Endodermal cell (in vitro differentiated cells): ENCODE measurements at places on chromosomes 12 and 14. TPM values are rescaled to one million over a fixed set of nuclear protein-coding genes. Genes with fewer than 3 reads are reported as not detected.

DNA sequence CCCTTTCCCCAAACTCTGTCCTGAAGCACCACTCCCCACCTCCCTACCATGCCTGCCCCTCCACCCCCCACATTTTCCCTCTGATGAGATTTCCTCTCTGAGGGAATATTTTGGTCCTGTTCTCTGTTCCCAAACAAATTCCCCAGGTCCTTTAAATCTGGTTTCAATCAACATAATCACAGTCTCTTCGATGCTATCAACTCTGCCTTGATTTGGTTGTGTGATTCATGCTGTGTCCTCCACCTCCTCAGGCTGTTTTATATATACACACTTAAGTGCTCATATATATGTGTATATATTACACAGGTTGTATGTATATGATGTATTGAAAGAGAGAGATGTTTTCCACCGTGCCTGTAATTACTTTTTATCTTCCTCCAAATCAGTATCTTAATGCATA, 36.0 kb downstream of the NTF3 start:
- DNase-seq = no peak

DNA sequence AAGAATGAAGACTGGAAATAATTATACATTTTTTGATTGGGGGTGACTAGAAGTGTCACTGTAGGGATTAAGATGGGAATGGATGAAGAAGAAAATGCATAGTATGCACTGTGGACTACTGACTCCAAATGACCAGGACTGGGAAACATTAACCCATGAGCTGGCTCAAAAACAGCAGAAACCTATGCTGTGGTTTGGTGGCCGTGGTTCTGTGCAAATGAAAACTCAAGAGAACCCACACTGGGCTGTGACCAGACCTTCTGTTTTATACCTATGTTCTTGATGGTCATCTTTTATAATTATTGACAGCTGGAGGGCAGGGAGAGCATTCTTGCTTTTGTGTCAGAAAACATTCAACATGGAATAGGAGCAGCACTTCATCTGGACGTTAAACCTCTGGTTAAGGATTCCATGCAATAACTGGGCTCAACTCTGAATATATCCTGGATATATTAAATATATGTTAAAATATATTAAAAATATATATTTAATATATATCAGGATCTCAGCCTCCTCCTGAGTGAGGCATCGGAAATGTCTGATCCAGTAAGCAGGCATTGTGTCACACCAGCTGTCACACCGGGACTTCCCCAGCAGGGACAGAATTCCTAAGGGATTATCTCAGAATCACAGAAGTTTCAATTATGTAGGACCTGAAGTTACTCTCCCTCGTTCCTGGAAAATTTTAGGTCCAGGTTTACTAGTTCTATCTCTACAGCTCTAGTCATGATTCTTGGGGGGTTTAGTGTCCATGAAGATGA, 48.5 kb downstream of the BBS10 start:
- peak; percentile 72 for DNase-seq

The NPFF gene
- not detected in 2 replicates for total RNA-seq

DNA sequence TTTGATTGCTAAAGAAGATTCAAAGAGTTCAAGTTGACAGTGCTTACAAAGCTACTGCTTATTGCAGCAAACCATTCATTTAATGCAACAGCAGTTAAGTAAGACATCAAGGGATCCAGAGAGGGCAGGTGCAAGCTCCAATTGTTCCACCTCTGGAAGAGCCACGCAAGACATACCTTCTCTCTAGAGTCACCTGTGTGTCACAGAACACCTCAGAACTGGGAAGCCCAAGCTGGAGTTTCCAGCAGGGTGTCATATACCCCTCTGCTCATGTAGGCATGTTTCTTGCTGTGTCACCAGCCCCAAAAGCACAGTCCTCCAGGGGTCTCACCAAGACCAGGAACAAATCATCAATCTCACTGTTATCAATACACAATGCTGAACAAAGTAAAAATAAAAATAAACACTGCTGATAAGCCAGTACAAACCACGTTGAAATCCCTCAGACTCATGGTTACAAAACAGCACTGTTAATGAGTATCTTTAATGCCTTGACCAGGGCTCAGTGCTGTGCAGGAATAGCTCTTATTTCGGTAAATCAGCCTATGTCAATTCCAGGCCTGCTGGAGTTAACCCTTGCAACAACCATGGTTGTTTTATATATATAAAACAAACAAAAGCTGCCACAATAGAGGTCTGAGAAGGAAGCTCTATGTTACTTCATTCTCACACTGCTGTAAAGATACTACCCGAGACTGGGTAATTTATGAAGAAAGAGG, 37.4 kb upstream of the BATF start:
- no peak for DNase-seq
